ENCODE measurements at places on chromosomes 7 and 10. TPM values are rescaled to one million over a fixed set of nuclear protein-coding genes. Genes with fewer than 3 reads are reported as not detected.

The HKDC1 gene
- total RNA-seq = 9.5 TPM

- no peaks in the 10 kb centered on the region for H3K36me3 ChIP-seq
- H3K27me3 ChIP-seq = no peaks in the 10 kb centered on the region
Measured at GRCh38 chr7:90210981-90211380, 559 bp upstream of the STEAP2 start.

- no peaks in the 10 kb centered on the region for H3K27me3 ChIP-seq
- H3K4me1 ChIP-seq = no peaks in the 10 kb centered on the region
- no peak overlapping the region for H3K27ac ChIP-seq
- no peak for DNase-seq
- no peaks in the 10 kb centered on the region for H3K36me3 ChIP-seq
- H3K4me3 ChIP-seq = no peak overlapping the region
Measured at GRCh38 chr10:80697926-80698325, 160.2 kb downstream of the SH2D4B start.

- H3K27me3 ChIP-seq = no peaks in the 10 kb centered on the region
- no peak for DNase-seq
- no peak overlapping the region for H3K27ac ChIP-seq
- H3K4me1 ChIP-seq = no peaks in the 10 kb centered on the region
- no peaks in the 10 kb centered on the region for H3K36me3 ChIP-seq
- no peak overlapping the region for H3K4me3 ChIP-seq
Measured at GRCh38 chr10:69715156-69715898, 85.3 kb downstream of the FAM241B start.

The ALDH18A1 gene
- 32.6 TPM for total RNA-seq

DNA sequence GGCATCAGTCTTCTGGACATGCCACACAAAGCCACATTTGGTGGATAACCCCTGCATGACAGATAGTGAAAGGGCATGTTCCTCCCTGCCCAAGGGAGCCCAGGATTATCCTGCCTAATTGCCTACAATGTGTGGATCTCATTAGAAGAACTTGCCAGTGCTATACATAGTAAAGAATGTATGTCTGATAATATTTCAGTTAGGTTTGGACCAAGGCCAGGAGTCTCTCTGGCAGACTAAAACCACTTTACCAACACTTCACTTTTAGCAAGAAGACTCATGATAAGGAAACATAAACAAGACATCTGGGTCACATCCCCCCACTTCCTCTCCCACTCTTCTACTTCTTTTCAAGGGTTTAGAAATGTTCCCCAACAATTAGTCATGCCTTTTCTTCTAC lies 196.7 kb downstream of the MTERF1 start:
- H3K4me3 ChIP-seq = no peak overlapping the region
- no peaks in the 10 kb centered on the region for H3K36me3 ChIP-seq
- no peak for DNase-seq
- no peaks in the 10 kb centered on the region for H3K27me3 ChIP-seq
- no peaks in the 10 kb centered on the region for H3K4me1 ChIP-seq
- no peak overlapping the region for H3K27ac ChIP-seq

All from upper lobe of left lung (tissue), 6 donors.